ENCODE measurements at places on chromosomes 1 and 21. TPM values are rescaled to one million over a fixed set of nuclear protein-coding genes. Genes with fewer than 3 reads are reported as not detected.

Gene TNFSF18
- polyA plus RNA-seq, result not detected

Gene IVNS1ABP
- 115 TPM for polyA plus RNA-seq

Gene EIF3I
- polyA plus RNA-seq, result 178 TPM

Gene CYP4A11
- polyA plus RNA-seq, result 384 TPM

Gene IQGAP3
- 0.13 TPM for polyA plus RNA-seq

Gene LCE2A
- polyA plus RNA-seq, result not detected

Gene MPZ
- polyA plus RNA-seq, result 3.0 TPM

Gene LAMC2
- 4.0 TPM for polyA plus RNA-seq
